ENCODE measurements at places on chromosomes 7 and 10. TPM values are rescaled to one million over a fixed set of nuclear protein-coding genes. Genes with fewer than 3 reads are reported as not detected.

PNLIPRP3 gene
- not detected for total RNA-seq

SLC26A5 gene
- total RNA-seq = not detected

FAM204A gene
- total RNA-seq = 57.8 TPM

SLC16A12 gene
- 3.7 TPM for total RNA-seq

ANKRD26 gene
- total RNA-seq = 14.0 TPM

DNA sequence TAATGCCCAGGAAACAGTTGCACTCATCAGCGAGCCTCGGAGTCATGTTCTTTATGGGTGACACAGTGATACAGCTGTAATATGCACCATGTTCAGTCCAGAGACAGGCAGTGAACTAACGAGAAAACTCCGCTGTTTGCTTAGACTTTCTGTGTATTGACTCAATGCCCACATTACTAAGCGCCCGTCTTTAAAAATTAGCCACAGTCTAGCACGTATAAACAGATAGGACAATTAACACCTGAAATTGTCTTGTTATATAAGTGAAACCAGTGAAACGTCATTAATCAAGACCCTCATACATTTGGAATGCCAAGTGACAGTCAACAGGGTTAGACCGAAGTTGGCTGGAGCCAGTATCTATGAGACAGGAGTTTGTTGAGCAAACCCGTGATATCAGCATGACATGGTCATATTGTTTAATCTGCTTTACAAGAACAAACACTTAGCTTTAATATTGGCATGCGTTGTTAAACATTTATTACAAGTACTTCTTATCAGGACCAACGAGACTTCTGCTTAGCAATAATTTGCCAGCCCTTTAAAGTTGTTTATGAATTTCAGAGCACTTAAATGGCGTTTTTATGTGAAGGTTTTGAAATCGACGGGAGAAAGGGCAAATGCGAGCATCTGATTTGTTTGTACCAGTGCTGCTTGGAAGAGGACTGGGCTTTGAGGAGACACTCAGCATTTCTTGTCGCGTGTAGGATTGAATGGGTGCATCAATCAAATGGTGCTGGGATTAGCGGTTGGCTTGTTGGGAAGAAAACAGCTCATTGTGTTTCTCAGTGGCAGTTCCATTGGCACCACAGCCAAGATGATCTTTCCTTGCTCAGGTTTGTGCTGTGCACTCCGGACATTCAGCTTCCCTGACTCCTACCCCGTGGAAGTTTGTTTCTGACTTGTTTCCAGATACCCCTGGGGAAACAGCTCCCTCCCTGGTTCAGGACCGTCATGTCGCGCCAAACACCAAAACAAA lies 56.3 kb downstream of the CAMK1D start:
- H3K4me3 ChIP-seq = peak overlapping the region; percentile 26
- H3K36me3 ChIP-seq = no peaks in the 10 kb centered on the region
- no peak for DNase-seq
- H3K27me3 ChIP-seq = peaks cover 6% of the 10 kb centered on the region

DNA sequence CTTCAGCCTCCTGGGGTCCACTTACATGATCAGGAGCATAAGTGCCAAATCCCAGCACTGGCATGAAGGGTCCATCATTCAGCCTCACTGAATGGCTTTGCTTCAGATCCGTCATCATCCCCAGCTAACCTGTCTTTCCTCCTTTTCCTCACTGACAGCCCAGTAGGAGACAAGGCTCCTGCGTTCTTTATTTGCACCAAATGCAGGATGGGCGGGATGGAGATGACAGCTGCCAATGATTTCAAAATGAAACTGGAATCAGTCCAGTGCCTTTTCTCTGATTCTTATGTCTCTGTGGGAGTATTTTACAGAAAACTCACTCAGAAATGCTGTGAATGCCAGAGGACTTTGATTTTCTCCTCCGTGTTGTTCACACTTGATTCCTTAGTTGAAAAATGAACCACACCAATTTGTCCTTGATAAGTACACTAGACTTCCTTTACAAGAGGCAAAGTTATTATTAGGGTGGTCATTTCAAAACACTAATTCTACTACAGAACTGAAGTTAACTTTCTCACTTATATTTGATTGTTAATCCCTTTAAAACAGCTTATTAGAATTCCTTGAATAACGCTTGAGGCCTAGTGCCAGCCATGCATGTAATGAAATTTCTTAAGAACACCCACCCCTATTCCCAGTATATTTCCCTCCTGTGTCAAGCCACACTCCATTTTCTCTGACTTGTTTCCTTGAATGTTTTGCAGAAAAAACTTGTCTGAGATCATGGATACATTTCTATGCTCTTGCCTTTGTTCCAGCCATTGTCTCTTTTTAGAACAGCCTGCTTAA lies at the start of gene AKR1C8:
Gene AKR1C8 (minus strand): TSS at position 164 of the 789 bp plus-strand sequence. CDS start 46 bp downstream, at position 118.
- H3K4me1 ChIP-seq = no peaks in the 10 kb centered on the region
- DNase-seq = no peak
- no peak within 1 kb of the TSS for H3K27ac ChIP-seq
- no peaks in the 10 kb centered on the region for H3K27me3 ChIP-seq
- no peak within 1 kb of the TSS for H3K4me3 ChIP-seq

DNA sequence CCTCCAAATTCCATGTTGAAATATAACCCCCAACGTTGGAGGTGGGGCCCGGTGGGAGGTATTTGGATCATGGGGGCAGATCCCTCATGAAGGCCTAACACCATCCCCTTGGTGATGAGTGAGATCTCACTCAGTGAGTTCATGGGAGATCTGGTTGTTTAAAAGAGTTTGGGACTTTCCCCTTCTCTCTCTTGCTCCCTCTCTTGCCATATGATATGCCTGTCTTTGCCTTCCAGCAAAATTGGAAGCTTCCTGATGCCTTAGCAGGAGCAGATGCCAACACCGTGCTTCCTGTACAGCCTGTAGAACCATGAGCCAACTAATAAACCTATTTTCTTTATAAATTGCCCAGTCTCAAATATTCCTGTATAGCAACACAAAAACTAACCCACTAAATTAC lies 55.7 kb upstream of the CDK1 start:
- no peaks in the 10 kb centered on the region for H3K27me3 ChIP-seq
- H3K27ac ChIP-seq = no peak overlapping the region
- H3K36me3 ChIP-seq = peaks cover 3% of the 10 kb centered on the region
- H3K4me1 ChIP-seq = peaks cover 5% of the 10 kb centered on the region
- no peak for DNase-seq
- H3K4me3 ChIP-seq = no peak overlapping the region

GRCh38 chr7:148856891-148857290 lies 27.2 kb downstream of the EZH2 start:
- H3K4me1 ChIP-seq = peaks cover 12% of the 10 kb centered on the region
- DNase-seq = no peak
- no peaks in the 10 kb centered on the region for H3K27me3 ChIP-seq
- H3K36me3 ChIP-seq = no peaks in the 10 kb centered on the region
- no peak overlapping the region for H3K27ac ChIP-seq
- no peak overlapping the region for H3K4me3 ChIP-seq

DNA sequence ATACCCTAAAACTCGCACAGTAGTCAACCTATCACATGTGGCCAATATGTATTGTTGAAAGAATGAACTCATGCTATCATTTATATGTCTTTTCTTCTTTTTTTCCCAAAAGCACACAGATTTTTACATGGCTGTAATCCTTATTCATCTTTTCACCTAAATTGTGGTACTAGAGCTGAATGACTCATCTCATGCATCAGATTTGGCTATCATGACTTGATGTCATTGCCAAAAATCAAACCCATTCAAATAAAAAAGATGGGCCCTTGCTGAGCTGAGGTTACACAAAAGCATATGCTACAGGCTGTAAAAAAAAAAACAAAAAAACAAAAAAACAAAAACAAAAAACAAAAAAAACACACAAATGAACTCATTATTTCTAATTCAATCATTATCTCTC lies 3.3 kb upstream of the LMOD2 start:
- H3K27ac ChIP-seq = no peak overlapping the region
- H3K36me3 ChIP-seq = no peaks in the 10 kb centered on the region
- no peaks in the 10 kb centered on the region for H3K4me1 ChIP-seq
- no peak overlapping the region for H3K4me3 ChIP-seq
- no peaks in the 10 kb centered on the region for H3K27me3 ChIP-seq
- no peak for DNase-seq

GRCh38 chr7:90243556-90243955 lies 1.4 kb upstream of the CFAP69 start:
- peak overlapping the region; percentile 84 for H3K4me3 ChIP-seq
- peaks cover 27% of the 10 kb centered on the region for H3K27me3 ChIP-seq
- no peak overlapping the region for H3K27ac ChIP-seq
- DNase-seq = no peak
- no peaks in the 10 kb centered on the region for H3K36me3 ChIP-seq

GRCh38 chr7:52184006-52184703 lies 851.3 kb upstream of the POM121L12 start:
- no peaks in the 10 kb centered on the region for H3K27me3 ChIP-seq
- H3K36me3 ChIP-seq = no peaks in the 10 kb centered on the region
- H3K4me3 ChIP-seq = no peak overlapping the region
- no peaks in the 10 kb centered on the region for H3K4me1 ChIP-seq
- no peak overlapping the region for H3K27ac ChIP-seq
- no peak for DNase-seq

- no peaks in the 10 kb centered on the region for H3K36me3 ChIP-seq
- no peak overlapping the region for H3K4me3 ChIP-seq
- H3K27ac ChIP-seq = peak overlapping the region; percentile 1
These were observed 14.8 kb downstream of the NFE2L3 start for GRCh38 chr7:26166684-26167266.

DNA sequence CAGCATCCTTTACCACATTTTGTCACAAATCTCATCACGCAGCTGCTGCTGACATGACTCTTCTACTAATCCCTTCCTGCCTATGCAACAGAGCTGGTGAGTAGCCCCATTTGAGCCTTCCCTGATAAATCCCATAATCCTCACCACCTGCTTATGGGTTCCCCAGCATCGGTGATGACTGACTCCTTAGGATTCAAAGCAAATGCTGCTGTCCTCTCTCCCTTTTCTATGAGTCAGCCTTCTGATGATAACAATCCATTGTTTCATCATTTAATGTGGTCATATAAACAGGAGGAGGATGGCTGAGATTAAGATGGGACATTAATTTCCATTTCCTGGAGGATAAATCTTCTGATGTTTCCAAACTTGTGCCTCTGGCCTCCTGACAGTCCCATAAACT lies 73.4 kb downstream of the SORCS1 start:
- H3K36me3 ChIP-seq = no peaks in the 10 kb centered on the region
- no peaks in the 10 kb centered on the region for H3K27me3 ChIP-seq
- DNase-seq = no peak
- no peak overlapping the region for H3K4me3 ChIP-seq
- H3K4me1 ChIP-seq = no peaks in the 10 kb centered on the region
- H3K27ac ChIP-seq = no peak overlapping the region

DNA sequence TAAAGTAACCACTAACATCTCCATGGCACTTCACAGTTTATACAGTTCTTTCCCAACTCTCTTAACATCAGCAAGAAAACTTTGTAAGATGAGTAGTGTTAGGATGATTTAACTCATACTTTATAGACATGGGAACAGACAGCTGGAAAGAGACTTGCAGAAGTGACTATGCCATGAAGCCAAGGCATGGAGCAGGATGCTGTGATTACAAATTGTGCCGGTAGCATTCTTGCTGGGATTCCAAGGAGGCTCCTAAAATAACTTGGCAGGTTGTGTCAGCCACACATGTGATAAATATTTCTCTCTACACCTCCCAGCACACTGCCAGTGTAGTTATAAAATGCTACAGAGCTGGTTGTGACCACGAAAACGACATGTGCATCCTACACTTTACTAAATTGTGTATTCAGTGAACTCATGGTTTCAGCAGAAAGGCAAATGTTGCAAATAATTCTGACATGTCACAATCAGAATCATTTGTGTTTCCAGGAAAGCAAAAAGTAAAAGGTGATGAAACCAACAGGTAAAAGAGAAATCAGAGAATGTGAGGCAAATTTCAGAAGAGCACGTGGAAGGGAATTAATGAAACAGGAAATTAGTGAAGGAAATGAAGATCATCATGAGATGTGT lies 5.6 kb upstream of the CYP3A4 start:
- H3K27ac ChIP-seq = no peak overlapping the region
- DNase-seq = no peak
- no peaks in the 10 kb centered on the region for H3K36me3 ChIP-seq

DNA sequence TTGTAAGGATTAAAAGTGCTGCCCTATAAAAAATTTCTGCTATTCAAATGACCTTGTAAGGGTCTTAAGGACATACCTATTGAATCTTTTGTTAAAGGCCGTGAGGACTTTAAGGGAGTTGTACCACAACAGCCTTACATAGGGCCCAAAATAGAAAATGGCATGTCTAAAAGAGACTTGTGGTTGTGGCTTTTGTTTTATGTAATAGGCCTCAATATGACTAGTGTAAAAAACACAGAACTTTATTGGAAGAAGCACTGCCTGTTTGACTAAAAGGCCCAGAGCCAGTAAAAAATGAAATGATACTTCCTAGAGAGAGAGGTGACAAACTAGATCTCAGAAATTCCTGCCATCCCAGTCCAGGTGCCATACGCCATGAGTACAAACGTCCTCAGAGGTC lies 286.6 kb downstream of the SEMA3D start:
- H3K36me3 ChIP-seq = no peaks in the 10 kb centered on the region
- H3K4me3 ChIP-seq = no peak overlapping the region
- no peak for DNase-seq
- no peaks in the 10 kb centered on the region for H3K27me3 ChIP-seq

- peak overlapping the region; percentile 64 for H3K27ac ChIP-seq
- no peak overlapping the region for H3K4me3 ChIP-seq
- H3K27me3 ChIP-seq = peaks cover 5% of the 10 kb centered on the region
- no peak for DNase-seq
These were observed 36.1 kb upstream of the ZNF518A start for GRCh38 chr10:96093948-96094347.

GRCh38 chr7:2032030-2032875 lies 200.5 kb downstream of the MAD1L1 start:
- H3K4me3 ChIP-seq = no peak overlapping the region
- H3K27me3 ChIP-seq = no peaks in the 10 kb centered on the region
- no peak overlapping the region for H3K27ac ChIP-seq

GRCh38 chr10:130857631-130858295 lies 453.8 kb downstream of the TCERG1L start:
- no peaks in the 10 kb centered on the region for H3K4me1 ChIP-seq
- no peak overlapping the region for H3K27ac ChIP-seq
- no peak for DNase-seq
- peaks cover 28% of the 10 kb centered on the region for H3K27me3 ChIP-seq
- H3K4me3 ChIP-seq = no peak overlapping the region

DNA sequence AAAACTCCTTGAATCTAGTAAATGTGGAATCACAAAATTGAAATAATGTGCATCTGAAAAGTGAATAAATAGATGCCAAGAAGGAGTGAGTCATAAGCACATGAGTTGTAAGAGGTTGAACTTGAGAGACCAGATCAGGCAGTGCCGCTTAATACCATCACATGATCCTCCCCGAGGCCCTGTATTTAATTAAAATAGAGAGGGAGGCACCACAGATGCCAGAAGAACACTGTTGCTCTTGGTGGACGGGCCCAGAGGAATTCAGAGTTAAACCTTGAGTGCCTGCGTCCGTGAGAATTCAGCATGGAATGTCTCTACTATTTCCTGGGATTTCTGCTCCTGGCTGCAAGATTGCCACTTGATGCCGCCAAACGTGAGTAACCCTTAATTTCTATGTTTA lies at the start of gene GPNMB:
Gene GPNMB (plus strand): TSS at position 221 of the 400 bp plus-strand sequence. CDS start 83 bp downstream, at position 304.
- no peaks in the 10 kb centered on the region for H3K36me3 ChIP-seq
- H3K4me1 ChIP-seq = no peaks in the 10 kb centered on the region
- no peak within 1 kb of the TSS for H3K4me3 ChIP-seq
- no peak within 1 kb of the TSS for H3K27ac ChIP-seq
- no peak for DNase-seq

GRCh38 chr10:72784551-72785351 lies 92.8 kb downstream of the MCU start:
- H3K27ac ChIP-seq = peak overlapping the region; percentile 76
- DNase-seq = no peak
- H3K27me3 ChIP-seq = no peaks in the 10 kb centered on the region
- peak overlapping the region; percentile 34 for H3K4me3 ChIP-seq
- H3K4me1 ChIP-seq = peaks cover 34% of the 10 kb centered on the region
- H3K36me3 ChIP-seq = peaks cover 7% of the 10 kb centered on the region

Measured in type B pancreatic cell (in vitro differentiated cells).